Stimulated activated CD8-positive, alpha-beta memory T cell treated with anti-CD3 and anti-CD28 coated beads, Interleukin-12 subunit alpha, Interleukin-12 subunit beta, amount 100 ng/mL, for 1 hour (primary cell): ENCODE measurements at places on chromosomes 13 and 19.

DNA sequence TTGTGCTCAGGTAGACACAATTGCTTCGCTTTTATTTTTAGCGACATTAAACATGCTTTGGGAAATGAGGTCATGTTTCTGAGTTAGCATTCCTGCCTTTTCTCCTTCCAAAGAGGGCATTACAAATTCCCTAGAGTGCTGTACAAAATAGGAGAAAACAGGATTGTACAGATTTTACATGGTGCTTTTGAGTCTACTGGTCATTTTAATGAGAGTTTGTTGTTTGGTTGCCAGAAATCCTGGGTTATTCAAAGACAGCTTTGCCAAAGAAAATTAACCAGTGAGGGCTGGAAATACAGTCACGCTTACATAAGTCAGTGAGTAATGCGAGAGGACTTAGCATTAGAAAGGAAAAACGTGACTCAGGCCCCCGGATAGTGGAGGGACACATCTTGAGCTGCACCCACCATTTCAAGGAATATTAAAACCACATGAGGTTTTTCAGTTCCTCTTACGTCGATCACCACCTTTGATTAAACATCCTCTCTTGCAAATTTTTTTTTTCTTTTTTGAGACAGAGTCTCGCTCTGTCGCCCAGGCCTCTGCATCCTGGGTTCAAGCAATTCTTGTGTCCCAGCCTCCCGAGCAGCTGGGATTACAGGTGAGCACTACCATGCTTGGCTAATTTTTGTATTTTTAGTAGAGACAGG is 55.4 kb downstream of the SACS start:
- peak; percentile 15 for DNase-seq

DNA sequence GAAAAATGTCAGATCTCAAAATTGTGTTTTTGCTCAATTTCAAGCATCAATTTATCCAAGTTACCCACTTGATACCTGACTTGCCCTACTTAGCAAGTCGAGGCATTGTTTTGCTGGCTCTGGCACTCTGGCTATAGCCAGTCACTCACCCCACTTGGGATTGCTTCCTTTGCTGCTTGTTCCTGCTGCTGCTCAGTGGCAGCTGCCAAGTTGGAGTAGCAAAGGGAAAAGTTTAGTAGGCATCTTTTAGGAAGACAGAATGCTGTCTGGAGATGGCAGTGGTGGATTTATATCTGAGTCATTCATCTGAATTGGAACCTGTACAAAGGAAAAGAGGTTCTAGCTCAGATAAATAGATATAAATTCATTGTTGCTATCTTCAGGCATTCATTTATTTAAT is 41.2 kb downstream of the PCCA start:
- no peak for DNase-seq

DNA sequence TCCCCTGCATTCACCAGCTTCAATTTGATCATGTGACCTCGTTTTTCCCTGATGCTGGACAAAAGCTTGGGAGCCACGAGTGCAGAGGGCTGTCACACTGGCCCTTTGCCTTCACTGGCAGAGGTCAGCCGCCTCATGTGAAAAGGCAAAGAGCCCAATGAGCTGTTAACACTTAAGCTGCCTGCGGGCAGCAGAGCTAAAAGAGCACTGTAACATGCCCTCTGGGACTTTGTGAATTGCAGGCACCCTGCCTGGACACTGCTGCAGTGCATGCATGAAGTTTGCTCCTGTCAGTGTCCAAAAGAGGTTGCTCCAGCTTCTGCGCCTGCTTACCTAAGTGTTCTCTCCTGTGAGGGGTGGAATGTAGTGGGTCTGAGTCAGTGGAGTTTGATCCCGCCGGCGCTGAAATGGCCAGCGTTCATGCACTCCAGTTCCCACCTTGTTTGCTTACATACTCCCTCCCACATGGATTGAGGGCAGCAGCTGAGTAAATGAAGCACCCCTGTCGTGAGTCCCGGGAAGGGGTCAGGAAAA is 193.7 kb downstream of the RFC3 start:
- no peak for DNase-seq

DNA sequence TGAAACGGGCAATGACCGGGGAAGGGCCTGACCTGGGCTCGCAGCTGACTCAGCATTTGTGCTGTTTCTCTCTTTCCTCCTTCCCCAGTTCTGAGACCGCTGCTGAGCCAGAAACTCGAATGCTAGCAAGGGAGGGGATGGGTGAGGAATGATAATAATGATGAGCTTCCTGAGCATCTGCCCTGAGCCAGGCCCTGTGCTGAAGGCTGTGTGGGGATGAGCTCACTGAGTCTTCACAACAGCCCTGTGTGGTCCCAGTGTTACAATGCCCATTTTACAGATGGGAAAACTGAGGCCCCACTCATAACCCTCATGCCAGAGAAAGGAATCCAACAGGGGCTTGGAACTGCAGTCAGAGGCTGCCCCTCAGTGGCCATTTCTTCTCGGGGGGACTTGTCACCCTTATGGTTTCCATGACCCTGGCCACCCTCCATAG is 8.1 kb downstream of the SULT2B1 start:
- DNase-seq: no peak

DNA sequence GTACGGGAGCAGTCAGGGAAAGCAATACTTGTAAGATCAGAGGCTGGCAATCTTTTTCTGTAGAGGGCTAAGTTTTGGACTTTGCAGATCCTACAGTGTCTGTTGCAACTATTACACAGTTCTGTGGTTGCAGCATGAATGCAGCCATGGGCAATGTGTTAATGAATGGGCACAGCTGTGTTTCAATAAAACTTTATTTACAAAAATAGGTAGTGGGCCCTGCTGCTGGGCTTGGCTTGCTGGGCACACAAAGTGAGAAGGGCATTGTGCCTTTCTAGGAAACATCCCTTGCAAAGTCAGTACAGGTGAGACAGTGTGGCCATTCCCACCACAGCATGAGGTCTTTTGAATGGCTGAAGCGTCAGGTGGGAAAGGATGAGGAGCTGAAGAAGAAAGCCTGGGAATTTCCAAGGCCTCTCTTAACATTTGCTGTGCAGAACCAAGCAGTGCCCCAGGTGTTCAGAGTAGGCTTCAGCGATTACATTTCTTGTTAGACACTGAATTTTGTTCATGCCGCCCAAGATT is 9.1 kb downstream of the KL start:
- no peak for DNase-seq

DNA sequence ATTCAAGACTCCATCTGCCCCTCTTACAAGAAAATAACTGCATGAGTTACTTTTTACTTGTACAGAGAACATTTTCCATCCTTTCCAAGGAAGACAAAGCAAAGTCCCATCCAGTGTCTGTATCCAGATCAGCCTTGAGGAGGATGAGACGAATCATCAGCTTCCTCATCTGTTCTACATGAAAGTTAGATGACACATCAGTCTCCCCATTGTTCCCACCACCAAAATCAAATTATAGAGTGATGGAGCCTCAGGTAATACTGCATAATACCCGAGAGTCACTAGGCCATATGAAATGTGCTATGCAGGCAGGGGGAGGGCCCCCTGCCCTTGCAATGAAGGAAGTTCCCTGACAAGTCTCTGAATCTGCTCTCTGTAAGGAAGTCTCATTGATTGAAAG is 1244.6 kb upstream of the SLC10A2 start:
- no peak for DNase-seq

DNA sequence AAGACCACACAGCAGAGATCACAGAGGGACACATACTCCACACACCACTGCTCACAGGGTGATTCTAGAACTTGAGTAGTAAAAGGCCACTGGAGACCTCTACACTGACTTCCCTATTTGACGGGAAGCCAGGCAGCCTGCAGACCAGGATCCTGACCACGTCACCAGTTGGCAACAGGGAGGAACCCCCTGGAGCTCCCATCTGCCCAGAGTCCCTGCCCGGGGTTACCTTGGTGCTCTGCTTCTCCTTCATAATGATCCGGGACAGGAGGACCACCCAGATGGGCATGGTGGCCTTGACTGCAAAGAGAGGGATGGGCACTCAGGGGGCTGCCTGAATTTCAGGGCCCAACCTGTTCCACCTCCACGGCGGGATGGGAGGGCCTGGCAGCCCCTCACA is 932 bp downstream of the SLC35E1 start:
- DNase-seq: no peak

GRCh38 chr19:58054901-58055874 is 3.9 kb upstream of the ZNF135 start:
- DNase-seq: no peak

DNA sequence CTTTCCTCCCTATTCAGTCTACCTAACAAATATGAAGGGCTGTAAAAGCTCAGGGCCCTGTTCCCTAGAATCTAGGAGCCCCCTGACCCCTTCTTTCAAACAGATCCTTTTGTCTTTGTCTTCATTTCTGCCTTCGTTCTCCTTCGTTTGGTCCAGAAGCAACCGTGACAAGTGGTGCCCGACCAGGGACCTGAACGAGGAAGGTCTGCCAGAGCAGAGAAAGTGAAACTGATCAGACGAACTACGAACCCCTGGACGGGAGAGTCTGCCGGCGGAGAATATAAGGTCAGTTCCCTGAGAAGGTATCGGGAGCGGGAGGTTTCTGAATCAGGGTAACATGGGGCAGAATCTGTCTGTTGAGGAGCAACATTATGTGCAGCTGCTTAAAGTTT is 751 bp downstream of the ERVK3-1 start:
- no peak for DNase-seq

DNA sequence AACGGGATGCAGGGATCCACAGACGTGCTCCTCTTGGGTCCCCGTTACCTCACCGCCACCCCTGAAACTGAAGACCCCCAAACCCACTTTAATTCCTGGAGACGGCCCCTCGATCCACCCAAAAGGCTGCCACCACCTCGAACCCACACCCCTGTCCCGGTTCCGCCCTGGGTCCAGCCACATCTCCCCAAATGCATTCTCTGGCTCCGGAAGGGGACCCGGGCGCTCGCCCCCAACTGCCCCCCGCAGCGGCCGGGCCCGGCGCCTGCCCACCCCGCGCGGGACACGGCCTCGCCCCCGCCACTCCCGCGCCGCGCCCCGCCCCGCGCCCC is 219 bp upstream of the FSTL3 start:
- no peak for DNase-seq

DNA sequence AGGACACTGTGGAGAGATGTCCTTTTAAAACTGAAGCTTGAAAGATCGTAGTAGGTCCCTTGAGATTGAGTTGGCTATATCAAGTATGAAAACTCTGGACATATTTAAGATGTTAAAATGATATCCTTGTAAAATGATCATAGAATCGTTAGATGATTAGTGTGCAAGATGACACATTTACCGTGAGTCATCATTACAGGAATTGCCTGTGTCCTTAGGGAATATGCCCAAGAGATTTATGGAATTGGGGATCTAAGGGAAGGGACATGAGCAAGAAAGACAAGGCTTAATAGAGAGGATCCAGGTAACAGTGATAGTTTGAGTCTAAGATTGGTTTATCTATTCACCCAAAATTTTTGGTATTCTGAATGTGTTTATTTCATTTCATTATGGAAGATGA is 233.7 kb downstream of the GPC5 start:
- no peak for DNase-seq

DNA sequence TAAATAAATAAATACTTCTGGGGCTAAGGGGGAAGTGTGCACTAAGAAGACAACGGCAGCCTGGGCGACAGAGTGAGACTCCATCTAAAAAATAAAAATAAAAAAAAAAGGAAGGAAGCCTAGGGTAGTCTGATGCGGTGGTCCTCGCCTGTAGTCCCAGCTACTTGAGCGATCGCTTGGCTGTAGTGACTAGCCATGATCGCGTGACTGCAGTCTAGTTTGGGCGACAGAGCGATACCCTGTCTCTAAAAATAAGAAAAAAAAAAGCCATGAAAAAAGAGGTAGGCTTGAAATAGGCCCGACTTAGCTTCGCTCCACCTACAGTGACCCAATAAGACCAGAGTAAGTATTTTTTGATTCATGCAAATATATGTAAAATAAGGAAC is 661 bp upstream of the BABAM1 start:
- no peak for DNase-seq

- DNase-seq: no peak
These were observed 16.3 kb downstream of the DCUN1D2 start for GRCh38 chr13:113474179-113474578.

- no peak for DNase-seq
These were observed 9.5 kb upstream of the MBNL2 start for GRCh38 chr13:97212601-97213040.
